Fibroblast of mammary gland (primary cell): ENCODE measurements at places on chromosomes 16 and 17.
A peak's percentile ranks its signal among the peaks of the same experiment; 100 is the strongest.

DNA sequence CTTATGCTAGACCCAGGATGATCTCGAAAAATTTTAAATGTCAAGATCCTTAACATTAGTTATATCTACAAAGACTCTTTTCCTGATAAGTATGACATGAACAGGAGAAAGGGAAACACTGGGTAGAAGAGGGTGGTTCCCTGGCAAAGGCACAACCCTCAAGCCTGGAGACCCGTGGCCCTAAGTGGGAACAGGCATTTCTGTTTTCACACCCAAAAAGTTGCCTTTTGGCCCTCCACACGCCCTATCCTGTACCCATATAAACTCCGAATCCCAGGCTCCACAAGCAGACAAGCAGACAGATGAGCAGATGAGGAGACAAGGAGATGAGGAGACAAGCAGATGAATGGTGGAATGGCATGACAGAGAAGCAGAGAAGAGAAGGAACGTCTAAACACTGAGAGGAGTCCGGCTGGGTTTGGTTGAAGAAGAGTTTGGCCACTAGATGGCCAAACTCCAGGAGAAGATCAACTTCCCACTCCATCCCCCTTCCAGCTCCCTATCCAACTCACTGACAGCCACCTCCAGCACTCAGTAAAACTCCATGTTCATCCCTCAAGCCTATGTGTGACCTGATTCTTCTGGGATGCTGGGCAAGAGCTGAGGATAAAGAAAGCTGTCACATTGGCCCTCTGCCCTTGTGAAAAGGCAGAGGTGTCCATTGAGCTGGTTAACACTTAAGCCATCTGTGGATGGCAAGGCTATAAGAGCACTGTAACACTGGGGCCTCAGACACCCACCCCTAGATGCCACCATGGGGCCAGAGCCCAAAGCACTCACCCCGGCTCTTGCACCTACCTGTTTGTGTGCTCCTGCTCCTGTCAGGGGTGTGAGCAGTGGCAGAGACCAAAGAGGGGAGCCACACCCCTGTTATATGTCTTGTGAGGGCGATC, 139.6 kb upstream of the FAM20A start:
- DNase-seq, result no peak

DNA sequence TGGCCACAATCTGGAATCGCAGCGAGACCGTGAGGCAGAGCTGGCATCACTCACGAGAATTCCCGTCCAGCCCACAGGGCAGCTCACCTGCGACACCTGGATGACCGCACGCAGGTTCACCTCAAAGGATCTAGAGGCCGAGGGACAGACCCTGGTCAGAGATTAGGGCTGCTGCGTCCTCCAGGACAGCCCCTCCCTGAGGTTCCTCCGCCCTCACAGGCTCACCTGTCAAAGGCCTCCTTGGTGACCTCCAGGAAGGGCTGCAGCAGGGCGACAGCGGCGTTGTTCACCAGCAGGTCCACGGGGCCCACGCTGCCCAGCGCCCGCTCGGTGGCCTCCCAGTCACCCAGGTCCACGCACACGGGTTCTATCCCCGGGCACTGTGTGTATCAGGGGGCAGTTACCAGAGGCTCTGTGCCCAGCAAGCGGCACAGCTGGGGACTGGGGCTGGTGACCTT, 834 bp downstream of the DCXR start:
- no peak for DNase-seq

DNA sequence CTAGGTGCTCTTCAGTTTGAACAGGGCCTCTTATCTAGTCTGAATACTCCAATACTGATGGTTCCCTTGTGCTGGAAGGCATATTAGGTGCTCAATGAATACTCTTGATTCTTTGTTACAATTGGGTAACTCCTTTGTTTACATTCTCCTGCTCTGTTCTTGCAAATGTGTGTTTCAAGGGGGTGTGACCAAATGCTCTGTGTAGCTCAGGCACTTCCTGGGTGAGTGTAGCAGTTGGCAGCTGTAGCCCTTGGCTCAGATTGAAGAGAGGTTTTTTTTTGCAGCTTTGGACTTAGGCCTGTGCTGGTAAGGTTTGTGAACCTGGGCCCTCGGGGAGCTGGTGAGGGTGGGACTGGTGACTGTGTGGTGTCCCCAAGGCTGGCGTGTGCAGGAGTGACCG, 20.2 kb downstream of the TBCD start:
- peak; percentile 76 for DNase-seq

DNA sequence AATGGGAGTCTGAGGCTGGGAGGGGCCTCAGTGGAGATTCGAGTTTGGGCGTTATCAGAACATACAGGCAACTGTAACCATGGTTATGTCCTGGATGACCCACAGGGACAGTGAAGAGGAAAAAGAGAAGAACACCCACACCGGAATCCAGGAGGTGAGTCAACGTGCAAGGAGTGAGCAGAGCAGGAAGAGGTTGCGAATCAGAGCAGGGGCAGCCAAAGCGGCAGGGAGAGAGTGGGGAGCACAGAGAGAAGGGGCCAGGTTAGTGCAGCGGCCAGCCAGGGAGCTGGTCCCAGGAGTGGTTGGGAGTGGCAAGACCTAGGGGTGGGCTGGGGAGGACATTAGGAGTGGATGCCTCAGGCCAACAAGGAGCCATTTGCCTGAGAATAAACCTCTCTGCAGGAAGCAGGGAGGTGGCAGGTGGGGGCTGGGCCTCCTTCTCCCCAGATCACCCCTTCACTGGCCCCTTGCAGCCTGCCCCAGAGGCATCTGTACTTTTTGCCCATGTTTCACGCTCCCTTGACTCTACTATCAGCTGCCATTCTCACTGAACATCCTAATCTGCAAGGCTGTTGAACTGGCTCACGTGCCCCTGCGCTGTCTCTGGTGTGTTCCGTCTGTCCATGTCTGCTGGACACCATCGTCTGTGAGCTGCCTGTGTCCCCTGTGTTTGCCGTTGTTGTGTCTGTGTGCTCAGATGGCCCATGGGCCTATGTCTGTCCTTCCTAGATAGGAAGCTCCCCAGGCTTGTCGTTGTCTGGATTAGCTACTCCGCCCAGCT, 5.1 kb downstream of the KRT13 start:
- DNase-seq, result peak; percentile 65

DNA sequence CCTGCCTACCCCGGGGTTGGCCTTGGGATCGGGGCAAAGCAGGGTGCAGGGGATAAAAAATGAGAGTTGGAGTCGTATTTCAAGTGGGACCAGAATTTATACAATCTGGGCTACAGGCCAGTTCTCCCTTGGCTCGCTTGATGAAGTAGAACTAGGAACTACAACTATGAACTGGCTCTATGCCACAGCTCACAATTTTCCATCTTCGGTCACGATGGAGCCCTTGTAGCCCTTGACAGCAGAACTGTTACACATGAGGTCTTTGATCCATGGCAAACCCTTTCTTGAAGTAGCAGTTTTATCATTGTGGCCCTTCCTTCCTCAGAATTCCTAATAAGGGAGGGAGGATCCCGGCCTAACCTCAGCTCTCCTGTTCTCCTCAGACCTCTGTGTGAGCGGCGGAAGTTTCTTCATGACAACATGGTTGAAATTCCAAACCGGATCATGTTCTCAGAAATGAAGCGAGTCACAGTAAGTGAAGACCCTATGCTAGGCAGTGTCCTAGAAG, 17.1 kb downstream of the LIG3 start:
- peak; percentile 62 for DNase-seq

DNA sequence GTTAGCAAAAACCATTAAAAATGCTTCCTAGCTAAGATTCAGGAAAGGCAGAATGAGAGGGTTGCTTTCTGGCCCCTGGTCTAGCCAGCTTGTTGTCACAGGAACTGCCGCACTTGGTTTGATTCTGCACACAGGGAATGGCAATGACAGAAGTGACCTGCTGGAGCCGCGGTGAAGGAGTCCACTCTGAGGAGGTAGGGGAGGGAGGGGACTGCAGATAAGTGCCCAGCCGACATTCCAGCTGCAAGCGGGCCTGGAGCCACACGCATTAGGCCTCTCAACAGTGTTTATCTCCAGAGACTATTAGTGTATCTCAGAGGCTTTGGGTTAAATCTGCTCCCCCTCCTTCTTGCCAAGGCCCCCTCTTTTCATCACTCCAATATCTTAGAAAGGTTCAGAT, 38.6 kb downstream of the CDRT15 start:
- no peak for DNase-seq

DNA sequence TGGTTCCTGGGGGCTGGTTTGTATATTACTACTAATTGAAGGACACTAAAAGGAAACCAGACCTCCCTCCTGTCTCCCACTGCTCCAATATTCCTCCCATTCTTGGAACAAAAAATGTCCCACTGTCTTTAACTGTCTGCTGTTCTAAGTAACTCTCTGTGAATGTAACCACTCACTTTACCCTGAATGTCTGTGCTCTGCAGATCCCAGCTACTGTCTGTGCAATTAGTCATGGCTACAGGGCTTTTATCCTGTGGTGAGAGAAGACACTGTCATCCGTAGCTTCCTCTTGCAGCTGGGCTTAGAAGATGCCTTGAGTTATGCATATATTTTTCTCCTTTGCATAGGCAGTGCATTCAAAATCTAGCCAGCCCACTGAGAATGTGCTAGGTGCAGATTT, 853.8 kb downstream of the CDH8 start:
- no peak for DNase-seq

DNA sequence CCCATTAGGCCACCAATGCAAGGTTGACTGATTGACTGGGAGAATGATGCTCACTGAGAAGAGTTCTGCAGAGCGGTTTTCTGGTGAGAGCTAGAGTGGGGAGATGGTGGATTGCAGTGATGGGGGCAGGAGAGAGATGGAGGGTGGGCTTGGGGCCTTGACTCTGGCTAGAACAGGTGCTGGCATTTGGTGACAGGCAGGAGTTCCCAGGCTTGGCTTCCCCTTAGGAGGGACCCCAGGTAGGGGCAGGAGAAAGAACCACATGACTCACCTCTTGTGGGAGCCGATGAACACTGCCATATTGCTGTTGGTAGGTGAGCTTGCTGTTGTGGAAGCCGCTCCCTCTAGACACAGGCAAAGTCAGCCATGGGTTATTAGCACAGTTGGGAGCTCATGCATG, 8.0 kb downstream of the CD300LB start:
- no peak for DNase-seq

DNA sequence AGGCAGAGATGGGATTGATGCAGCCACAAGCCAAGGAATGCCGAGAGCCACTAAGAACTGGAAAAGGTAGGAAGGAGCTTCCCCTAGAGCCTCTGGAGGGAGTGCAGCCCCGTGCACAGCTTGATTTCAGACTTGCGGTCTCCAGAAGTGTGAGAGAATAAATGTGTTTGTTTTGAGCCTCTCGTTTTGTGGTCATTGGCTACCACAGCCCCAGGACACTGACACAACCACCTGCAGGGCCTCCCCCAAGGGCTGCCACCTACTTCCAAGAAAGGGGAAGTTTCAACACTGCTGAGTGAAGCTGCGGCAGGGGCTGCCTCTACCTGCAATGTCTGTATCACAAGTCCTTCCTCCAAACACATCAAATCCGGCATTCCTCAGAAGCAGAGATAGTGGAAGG, 346.9 kb downstream of the C16orf95 start:
- DNase-seq, result no peak

DNA sequence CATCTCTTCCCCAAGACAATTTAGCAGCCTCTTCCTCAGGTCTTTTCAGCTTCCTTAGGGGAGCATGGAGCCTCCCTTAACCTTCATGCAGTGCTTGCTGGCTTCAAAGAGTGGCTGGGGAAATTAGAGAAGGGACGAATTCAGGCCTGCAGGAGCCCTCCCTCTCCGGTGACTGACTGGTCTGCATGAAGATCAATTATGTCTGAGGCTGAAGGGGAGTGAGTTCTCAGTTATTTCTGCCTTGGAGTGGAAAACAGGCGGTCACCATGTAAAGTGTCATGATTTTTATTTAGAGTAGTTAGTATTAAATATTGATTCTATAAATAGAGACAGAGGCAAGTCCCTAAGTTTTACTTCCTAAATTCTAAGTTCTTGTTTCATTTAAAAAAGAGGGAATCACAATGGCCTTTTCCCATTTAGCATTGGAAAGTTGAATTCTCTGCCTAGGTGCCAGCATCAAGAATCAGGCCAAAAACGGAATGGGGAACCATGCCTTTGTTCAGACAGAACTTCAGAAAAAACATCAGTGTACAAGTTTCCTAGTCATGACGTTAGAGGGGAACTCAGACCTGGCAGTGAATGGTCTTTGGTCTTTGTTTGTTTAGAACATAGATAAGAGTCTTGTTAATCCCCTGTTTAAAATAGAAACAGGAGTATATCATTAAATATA, 4.4 kb downstream of the GABARAPL2 start:
- no peak for DNase-seq

GRCh38 chr16:75000481-75001081, 1.8 kb downstream of the ZNRF1 start:
- no peak for DNase-seq

DNA sequence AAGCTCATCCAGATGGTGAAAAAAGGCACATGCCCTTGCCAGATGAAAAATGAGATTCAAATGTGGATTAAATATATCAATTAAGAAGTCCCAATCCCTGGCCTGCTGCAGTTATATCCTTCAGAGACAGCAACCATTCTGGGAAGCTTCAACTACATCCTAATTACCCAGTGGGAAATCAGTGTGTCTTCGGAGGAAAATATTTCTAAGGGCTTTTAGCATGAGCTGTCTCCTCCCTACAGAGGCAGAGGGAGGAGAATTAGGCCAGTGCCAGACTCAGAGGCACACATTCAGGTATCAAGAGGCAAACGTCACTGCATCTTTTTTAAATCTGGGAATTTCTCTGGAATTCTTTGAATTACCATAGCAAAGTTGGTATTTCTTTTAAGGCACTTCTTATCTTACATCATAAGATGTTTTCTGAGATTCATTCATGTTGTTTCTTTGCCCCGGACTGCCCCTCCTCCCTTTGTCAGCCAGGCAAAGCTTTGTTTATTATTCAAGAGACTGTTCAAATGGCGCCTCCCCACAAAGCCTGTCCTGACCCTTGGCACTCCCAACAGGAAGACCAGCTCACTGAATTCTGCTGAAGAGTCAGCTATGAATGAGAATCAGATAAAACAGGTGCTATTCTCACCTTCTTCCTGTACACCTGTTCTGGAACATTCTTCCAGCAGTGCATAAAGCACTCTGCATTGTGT, 38.3 kb upstream of the SMPD3 start:
- no peak for DNase-seq

- no peak for DNase-seq
Observed at GRCh38 chr17:63592797-63593196, 7.9 kb upstream of the TACO1 start.

DNA sequence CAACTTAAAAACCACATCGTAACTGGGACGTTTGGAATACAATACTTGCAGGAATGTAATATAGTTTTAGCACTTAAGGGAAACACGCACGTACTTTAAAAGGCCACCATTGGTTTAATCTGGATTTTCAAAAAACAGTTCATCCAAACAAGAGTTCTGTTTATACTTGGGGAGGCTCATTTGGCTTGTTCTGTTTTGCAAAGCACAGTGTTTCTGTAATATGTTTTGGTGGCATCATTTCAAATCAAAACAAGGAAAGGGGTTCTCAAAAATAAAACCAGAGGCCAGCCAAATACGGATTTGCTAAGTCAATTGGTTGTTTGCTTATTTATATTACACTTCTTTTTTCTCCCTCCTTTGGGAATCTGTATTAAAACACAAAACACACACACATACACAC, 656.1 kb upstream of the SOX9 start:
- DNase-seq, result no peak

GRCh38 chr17:6453279-6454024, 9.2 kb downstream of the PIMREG start:
- no peak for DNase-seq

- DNase-seq, result no peak
Observed at GRCh38 chr16:86819533-86819892, 241.2 kb downstream of the FOXL1 start.
